Fibroblast of gingiva (primary cell): ENCODE measurements at places on chromosomes 16 and 17.

DNA sequence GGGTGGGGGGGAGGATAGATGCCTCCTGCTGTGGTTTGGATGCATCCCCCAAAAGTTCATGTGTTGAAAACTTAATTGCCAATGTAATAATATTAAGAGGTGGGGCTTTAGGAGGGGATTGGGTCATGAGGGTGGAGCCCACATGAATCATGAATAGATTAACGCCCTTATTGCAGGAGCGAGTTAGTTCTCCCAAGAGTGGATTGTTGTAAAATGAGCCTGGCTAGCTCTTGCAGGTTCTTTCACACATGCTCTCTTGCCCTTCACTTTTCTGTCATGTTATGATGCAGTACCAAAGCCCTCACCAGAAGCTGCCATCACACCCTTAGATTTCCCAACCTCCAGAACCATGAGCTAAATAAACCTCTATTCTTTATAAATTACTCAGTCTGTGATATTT, 52.0 kb downstream of the GINS3 start:
- DNase-seq, result no peak

DNA sequence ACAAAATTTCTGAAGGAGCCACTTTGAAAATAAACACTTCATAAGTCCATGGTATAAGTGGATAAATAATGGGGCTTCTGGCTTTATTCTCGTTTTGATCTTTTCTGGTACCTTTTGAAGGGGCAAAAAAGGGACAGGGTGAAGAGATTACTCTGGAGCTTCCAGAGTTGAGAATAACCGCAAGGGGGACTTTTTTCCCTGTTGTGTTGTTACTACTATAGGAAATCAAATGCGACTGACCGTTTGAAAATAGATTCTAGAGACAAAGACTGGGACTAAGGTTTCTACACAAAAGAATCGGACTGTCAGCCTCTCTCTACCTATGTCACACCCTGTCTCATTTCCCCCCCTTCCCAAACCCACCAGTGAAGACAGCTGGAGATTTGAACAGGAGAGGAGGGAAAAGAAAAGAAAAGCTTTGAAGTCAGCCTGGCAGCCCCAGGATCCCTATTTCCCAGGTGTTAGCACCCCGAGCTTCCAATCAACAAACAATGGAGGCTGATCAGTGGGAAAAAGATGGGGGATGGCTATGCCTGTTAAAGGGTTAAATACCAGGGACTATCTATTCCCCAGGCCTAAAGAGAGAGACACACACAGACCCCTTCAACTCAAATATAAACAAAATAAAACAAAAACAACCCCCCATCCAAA, 8.4 kb downstream of the HOXB4 start:
- no peak for DNase-seq

GRCh38 chr16:28057949-28058348, 5.6 kb downstream of the GSG1L start:
- no peak for DNase-seq

DNA sequence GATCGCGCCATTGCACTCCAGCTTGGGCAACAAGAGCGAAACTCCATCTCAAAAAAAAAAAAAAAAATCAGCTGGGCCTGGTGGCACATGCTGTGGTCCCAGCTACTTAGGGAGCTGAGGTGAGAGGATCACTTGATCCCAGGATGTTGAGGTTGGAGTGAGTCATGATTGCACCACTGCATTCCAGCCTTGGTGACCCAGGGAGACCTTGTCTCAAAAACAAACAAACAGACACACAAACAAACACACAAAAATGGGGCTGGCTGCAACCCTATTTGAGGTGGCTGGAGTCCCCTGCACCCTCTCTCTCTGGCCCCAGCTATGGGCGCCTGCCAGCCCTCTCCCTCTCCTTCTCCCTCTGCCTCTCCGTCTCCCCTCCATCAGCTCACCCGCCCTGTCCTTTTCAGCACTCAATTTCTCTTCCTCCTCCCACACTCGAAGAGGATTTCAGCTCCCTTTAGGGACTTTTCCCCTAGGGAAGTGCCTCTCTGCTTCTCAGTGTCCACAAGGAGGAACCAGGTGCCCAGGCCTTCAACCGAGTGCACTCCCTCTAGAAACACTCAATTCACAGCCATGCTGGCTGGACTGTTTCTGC, 17.5 kb upstream of the TFAP4 start:
- peak; percentile 82 for DNase-seq

DNA sequence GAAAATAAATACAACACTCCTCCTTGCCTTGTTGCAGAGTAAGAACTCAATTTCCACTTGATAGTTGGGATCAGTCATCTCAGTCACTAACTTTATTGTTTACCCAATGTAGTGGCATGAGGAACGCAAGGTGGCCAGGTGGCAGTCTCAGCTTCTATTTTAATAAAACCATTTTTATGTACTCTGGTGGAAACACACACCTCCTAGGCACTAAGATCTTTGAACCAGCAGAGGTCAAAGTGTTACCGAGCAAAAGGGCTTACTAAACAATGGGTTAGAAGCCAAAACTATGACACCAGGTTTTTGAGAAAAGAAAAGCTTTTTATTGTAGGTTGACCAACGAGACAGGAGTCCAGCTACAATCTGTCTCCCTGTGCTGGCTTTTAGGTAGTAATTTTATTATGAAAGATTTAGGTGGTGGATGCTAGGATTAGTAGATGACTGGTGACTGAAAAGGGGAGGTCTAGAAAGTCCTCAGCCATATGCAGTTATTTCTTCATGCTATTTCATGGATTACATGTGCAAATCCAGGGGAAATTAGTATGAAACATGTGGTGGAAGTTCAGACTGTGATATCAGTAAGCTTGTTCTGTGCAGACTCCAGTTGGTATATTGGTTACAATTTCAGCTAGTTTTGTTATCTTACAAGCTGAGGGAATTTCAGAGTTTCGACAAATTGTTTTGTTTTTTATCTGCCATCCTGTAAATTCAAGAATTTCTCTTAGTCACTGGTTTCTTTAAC, 122.3 kb downstream of the PCTP start:
- no peak for DNase-seq

- DNase-seq, result no peak
These were observed 24.9 kb downstream of the RAB11FIP3 start for GRCh38 chr16:450385-450784.

GRCh38 chr17:17032131-17032692, 10.0 kb upstream of the MPRIP start:
- peak; percentile 62 for DNase-seq

DNA sequence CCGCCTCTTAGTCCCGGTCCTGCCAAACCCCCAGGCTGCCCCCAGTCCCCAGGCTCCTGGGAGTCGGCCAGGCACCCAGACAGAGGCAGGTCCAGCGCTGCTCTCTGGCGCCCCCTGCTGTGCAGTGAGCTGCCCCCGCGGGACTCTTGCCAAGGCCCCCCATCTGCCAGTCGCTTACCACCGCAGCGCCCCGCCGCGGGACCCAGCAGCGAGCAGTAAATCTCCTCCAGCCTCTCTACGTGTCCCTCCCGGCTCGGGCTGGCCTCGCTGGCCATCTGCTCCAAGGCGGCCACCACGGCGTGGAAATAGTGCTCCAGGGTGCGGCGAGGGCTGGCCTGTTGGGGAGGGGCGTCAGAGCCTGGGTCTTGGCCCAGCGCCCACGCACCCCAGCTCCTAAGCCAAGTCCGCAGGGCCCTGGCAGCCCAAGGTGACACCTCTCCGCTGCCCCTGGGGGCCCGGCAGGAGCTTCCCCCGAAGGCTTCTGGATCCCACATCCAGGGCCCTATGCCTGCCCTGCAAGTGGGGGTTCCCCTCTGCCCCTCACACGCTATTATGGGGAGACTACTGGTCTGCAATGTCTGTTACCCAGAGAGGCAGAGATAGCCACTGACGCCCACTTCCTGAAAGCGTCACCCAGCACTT, 33.7 kb upstream of the MFSD6L start:
- DNase-seq, result no peak

DNA sequence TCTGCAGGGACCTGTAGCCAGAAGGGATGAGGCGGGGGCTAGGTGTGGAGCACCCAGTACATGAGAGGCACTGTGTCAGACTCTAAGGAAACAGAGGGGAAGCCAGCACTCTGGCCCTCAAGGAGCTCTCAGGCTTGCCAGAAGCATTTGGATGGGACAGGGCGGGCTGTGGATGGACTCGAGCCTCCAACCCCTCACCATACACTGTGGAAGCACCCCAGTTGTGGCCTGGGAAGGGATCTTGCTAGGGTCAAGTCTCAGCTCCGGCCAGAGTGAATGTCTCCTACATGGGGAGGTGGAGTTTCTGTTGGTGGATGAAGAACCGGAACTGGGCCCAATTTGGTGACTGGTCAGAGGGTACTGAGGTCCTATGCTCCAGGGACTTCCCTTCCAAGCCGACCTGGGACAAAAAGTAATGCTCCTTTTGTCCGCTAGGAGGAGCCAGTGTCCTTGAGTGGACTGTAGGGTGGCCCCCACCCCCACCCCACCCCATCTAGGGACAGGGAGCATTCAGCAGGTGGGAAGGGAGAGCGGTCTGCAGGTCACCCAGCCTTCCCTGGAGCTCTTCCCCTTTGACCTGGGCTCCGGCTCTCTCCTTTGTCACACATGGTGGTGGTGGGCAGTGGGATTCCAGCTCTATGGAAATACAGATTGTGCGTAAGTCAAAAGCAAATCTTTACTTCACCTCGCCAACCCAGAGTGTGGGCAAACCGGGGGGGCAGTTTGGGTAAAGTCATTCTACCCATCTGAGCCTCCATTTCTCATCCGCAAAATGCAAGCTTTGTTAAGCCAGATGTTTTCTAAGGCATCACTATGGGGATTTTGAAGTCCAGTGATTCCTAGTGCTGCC, 20.4 kb upstream of the PHB1 start:
- DNase-seq, result peak; percentile 17

GRCh38 chr17:4806456-4806776, 536 bp upstream of the PLD2 start:
- DNase-seq, result no peak

DNA sequence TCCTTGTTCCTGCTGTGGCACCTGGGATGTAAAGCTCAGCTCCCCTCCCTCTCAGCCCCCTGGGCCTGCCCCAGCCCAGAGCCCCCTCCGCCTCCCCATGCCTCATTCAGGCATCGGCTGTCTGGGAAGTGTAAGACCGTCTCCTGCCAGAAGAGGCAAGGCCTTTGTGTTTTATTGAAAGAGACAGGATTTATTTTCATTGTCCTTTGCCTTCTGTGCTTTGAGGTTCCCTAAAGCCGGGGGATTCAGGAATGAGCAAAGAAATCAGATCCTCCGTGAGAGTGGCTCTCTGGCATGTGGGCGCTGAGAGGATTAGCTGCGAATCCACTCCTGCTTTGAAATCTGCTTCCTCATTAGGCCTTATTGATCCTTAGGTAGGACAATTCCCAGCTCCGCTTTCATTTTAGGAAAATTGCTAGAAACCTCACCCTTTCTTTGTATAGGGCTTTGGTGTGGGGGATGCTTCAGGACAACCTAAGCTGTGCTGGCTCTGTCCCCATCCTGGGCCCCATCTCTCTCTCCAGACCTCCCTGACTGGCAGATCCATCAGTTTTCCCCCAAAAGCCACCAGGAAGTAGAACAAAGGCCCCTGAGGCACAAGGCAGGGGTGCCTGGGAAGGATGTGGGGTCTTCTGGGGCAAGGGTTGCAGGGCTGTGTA, 211.5 kb upstream of the TNRC6C start:
- no peak for DNase-seq

DNA sequence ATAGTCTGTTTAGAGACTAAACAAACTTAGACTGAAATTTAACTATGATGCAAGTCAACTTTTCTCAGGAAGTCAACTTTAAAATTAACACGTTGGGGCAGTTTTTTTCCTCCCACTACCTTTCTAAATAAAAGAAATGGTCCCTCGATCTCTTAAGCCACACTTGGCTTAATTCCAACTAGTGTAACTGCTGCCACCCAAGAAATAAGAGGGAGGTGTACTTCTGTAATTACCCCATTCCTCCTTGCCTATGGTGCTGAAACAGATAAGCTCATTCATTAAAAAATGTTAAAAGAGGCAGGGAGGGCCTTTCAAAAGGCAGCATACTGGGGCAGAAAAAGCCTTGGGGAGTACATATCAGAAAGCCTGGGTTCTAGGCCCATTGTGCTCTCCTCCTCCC, 59.8 kb downstream of the NCOR1 start:
- no peak for DNase-seq

DNA sequence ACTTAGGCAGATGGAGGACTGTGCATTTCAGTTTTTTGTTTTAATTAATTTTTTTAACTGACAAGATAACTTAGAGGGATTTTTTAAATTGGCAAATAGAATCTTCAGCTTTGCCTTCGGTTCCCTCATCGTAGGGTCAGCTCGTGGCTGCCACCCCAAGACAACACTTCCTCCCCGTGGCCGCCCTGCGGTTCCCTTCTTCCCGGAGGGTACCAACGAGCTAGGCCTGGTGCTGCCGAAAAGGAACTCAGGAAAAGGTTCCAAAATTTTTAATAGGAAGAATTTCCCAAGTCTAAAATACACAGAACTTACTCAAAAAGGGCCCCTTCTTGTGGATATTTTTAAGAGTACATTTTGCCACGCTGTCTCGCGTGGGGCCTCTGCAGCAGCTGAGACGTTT, 210.4 kb upstream of the CHMP6 start:
- no peak for DNase-seq

DNA sequence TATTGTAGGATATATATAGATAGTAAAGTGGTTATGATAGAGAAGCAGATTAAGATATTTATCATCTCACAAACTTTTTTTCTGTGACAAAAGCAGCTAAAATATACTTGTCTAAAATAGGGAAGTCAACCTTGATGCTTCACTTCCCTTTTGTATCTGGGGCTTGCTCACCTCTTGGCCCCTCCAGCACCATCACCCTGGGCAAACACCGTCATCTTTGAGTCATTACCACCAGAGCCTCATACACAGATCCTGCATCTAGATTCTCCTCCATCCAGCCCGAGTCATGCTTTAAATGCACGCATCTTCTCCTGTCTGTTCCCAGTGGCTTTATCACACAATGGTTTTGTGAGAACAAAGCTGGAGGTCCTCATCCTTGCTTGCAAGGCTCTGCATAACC, 1062.7 kb upstream of the EEF2KMT start:
- no peak for DNase-seq

- no peak for DNase-seq
These were observed 56.6 kb upstream of the RBBP6 start for GRCh38 chr16:24482681-24483202.

DNA sequence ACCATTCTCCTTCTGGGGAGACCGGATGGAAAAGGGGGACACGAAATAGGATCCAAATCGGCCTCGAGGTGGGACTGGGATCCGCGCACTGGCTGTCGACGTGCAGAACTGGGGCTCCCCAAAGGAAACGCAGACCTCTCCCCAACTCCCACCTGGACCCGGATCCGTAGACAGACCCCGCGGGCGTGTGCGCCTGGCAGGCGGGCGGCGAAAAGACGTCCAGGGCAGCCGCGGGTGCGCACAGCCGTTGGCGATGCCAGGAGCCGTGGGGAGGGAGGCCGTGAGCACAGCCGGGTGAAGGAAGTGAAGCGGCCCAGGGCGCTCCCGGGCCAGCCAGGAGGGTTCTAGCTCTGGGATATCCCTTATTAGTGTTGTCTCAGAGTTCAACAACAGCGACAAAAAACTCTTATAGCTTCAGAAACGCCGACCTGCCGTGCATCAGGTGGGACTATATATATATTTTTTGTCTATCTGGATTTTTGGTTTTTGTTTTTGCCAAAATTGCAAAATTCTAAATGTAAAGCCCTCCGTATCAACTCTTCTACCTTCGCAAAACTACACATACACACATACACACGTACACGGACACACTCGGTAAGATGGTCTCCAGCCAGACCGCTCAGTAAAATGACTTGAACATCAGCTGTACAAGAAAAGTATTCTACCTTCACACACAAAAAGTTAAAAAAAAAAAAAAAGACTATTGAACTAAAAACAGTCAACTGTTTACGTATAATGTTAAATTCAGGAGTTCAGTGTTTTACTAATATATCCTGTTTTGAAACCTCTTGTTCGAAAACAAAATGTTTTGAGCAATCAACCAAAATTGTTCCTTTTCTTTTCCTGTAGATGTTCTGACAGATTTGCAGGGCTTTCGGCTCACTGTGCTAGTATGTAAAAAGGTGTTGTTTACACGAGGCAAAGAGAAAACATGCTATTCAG, 5.2 kb upstream of the AATF start:
- no peak for DNase-seq
